ENCODE measurements at places on chromosomes 3 and 15. TPM values are rescaled to one million over a fixed set of nuclear protein-coding genes. Genes with fewer than 3 reads are reported as not detected.

Gene NAA50
- 44.4 TPM for total RNA-seq

Gene SAMMSON
- not detected for total RNA-seq

Gene CP
- 0.94 TPM for total RNA-seq

Gene TGM4
- total RNA-seq, result not detected

Gene UTS2B
- 1.3 TPM for total RNA-seq

Gene MYL3
- not detected for total RNA-seq

Gene PTX3
- total RNA-seq, result 7.5 TPM

Gene TMOD3
- 35.1 TPM for total RNA-seq

Gene VEPH1
- 15.7 TPM for total RNA-seq

Gene ADGRG7
- not detected for total RNA-seq

Gene TRA2B
- total RNA-seq, result 258 TPM

Gene XYLB
- 10.3 TPM for total RNA-seq

Gene SLCO2A1
- total RNA-seq, result 0.31 TPM

Gene PEX5L
- total RNA-seq, result 45.4 TPM

Gene CIAO2A
- 20.7 TPM for total RNA-seq

Gene TEX9
- 28.2 TPM for total RNA-seq

Gene GOLGA6B
- total RNA-seq, result not detected

Gene HYAL1
- 2.8 TPM for total RNA-seq

Gene ATP10A
- 2.5 TPM for total RNA-seq

Gene THSD4
- total RNA-seq, result 0.94 TPM

Gene ZDHHC3
- 50.4 TPM for total RNA-seq

Gene SI
- total RNA-seq, result not detected

Gene C3orf85
- not detected for total RNA-seq

Gene CPEB1
- total RNA-seq, result 4.7 TPM

Gene SAXO2
- total RNA-seq, result 11.9 TPM

Gene AMIGO3
- total RNA-seq, result 1.3 TPM

Gene OTOL1
- total RNA-seq, result not detected

Gene HYPK
- 11.0 TPM for total RNA-seq

Gene UNC13C
- total RNA-seq, result 28.2 TPM

Gene GOLGA6L24
- not detected for total RNA-seq

Gene MYH15
- total RNA-seq, result 0.63 TPM

Gene C15orf62
- 0.31 TPM for total RNA-seq

Gene CRYGS
- total RNA-seq, result 7.2 TPM

Gene TMEM158
- total RNA-seq, result 21.3 TPM

Gene CHRD
- 12.5 TPM for total RNA-seq

Gene RPL29
- 712 TPM for total RNA-seq
